Esophagus muscularis mucosa (tissue), 4 donors: ENCODE measurements at places on chromosomes 5 and 9. TPM values are rescaled to one million over a fixed set of nuclear protein-coding genes. Genes with fewer than 3 reads are reported as not detected.

TLX3 gene
- total RNA-seq, result not detected

PCDHB11 gene
- 3.2 TPM for total RNA-seq

TRAF1 gene
- total RNA-seq, result 4.0 TPM

ZBED3 gene
- total RNA-seq, result 11.3 TPM

DNA sequence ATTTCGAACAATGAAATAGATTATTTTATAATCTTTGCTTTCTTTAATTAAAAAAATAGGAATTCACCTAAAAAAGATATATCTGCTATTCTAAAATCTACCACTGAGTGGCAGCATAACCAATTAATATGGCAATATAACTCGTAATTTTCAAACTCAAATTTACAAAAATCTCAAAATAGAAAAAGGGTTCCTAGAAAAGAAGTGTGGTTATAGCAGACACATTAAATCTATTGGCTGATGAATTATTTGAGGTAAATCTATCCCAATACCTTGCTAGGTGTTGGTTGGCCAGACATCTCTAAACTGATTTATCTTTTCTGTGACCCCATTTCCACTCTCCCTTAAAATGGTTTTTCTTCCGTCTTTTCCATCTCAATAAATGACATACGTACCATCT is 30.2 kb upstream of the NRG2 start:
- DNase-seq, result no peak

GRCh38 chr5:170484847-170485615 is 18.8 kb upstream of the KCNIP1 start:
- no peak for DNase-seq

DNA sequence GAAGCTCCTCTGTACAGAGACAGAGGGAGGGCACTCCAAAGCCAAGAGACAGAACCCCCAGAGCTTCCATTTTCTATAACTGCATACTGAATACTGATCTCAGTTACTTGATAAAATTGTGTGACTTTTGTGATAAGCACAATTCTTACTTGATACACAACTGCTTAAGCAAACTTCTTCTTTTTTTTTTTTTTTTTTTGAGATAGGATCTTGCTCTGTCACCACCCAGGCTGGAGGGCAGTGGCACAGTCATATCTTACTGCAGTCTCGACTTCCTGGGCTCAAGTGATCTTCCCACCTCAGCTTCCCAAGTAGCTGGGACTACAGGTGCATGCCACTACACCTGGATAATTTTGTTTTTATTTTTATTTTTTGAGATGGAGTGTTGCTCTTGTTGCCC is 252.1 kb upstream of the ZNF608 start:
- DNase-seq, result no peak

DNA sequence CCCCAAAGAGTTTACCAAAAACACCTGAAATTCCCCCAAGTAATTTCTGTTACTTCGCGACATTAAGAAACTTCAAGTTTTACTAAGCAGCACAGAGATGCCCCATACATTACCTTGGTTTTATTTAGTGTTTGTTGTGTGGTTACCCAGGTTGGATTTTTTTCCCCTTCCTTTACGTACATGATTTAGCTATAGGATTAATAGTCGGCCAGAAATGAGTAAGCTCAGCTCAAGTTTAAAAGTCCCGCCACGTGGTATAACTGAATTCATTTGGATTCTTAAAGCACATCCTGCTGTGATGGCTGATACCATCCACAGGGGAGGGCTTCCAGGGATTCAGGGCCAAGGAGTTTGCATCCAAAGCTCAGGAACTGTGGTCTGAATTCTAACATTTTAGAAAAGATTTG is 75.9 kb downstream of the DAP start:
- no peak for DNase-seq

- no peak for DNase-seq
Measured at GRCh38 chr5:31148959-31149475, 44.5 kb upstream of the CDH6 start.

GRCh38 chr5:132271251-132272246 is 14.1 kb downstream of the PDLIM4 start:
- DNase-seq, result peak; percentile 81

GRCh38 chr9:129813661-129814060 is 10.3 kb downstream of the TOR1A start:
- no peak for DNase-seq

GRCh38 chr9:124214116-124214515 is 43.6 kb upstream of the NEK6 start:
- DNase-seq, result no peak

DNA sequence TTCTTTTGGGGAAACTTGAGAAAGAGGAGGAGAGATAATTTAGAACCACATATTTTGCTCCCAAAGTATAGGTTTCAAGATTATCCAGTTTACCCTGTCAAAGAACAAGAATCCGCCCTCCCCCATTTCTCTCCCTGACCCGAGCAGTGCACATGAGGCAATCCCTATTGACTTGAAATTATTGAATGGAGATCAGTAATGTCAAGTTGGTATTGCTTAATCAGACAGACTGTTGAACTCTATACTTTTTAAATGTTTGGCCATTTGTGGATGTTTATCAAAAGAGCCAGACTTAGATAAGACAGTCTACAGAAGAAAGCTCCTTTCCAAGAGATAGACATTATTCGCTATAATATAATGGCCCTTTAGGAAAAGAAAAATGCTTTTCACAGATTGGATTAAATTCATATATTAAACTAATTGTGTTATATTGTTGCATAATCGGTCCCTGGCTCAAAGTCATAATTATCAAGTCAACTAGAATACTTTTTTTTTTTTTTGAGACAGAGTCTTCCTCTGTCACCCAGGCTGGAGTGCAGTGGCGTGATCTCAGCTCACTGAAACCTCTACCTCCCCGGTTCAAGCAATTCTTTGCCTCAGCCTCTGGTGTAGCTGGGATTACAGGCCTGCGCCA is 5.3 kb downstream of the SLC25A25 start:
- DNase-seq, result no peak

- DNase-seq, result no peak
Measured at GRCh38 chr5:133754575-133755169, 142.3 kb upstream of the FSTL4 start.

DNA sequence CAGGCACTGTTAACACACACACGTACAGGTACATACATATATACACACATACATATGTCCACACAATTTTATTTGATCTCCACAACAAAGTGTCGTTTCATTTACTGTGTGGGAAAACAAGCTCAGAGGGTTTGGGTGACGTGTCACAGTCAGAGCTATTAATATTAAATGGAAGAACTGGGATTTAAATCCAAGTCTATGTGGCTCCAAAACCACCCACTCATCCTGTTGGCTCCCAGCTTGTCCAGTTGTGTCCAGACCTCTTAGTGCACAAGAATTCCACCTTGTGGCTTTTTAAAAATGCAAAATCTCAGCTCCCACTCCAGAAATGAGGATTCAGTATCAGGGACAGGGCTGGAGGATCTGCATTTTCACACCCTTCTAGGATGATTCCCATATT is 52.3 kb upstream of the PTPDC1 start:
- no peak for DNase-seq

- DNase-seq, result no peak
Measured at GRCh38 chr5:1479581-1480188, 34.4 kb upstream of the SLC6A3 start.

DNA sequence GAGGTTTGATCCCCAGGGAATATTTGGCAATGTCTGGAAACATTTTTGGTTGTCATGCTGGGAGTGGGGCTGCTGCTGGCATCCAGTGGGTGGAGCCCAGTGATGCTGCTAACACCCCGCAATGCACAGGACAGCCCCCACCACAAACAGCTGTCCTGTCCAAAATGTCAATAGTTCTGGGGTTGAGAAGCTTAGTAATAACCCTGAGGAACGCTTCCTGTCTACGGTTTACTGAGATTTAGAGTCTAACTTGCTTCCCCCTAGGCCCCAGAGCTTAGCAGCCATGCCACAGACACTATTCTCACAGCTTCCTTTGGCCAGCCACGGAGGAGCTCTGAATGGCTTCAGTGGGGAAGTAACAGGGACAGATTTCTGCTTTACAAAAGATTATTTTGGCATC is 66.5 kb downstream of the MSX2 start:
- DNase-seq, result peak; percentile 66

DNA sequence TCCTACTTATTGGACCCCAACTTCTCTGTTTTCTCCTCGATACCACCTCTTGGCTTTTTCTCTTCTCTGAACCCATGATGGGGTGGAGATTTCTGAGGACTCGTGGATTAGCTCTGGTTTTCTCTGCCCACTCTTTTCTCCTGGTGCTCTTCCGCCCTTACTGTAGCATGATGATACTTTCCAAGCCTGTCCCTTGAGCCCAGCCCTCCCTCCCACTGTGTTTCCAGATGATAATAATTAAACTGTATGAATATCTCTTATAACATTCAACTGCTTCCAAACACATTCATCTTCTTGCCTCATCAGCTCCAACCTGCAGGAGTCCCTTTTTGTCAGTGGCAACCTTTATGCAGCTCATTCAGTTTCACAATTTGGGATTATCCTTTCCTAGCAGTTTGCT is 494.2 kb upstream of the KLF4 start:
- no peak for DNase-seq
